Heart left ventricle (tissue), 16 donors: ENCODE measurements at places on chromosomes 13 and 19.
A peak's percentile ranks its signal among the peaks of the same experiment; 100 is the strongest.

GRCh38 chr19:3516675-3517207 lies 10.6 kb downstream of the FZR1 start:
- no peak overlapping the region for H3K27ac ChIP-seq
- peaks cover 8% of the 10 kb centered on the region for H3K36me3 ChIP-seq
- peaks cover 11% of the 10 kb centered on the region for H3K4me1 ChIP-seq
- no peak for DNase-seq
- no peak overlapping the region for H3K4me3 ChIP-seq

DNA sequence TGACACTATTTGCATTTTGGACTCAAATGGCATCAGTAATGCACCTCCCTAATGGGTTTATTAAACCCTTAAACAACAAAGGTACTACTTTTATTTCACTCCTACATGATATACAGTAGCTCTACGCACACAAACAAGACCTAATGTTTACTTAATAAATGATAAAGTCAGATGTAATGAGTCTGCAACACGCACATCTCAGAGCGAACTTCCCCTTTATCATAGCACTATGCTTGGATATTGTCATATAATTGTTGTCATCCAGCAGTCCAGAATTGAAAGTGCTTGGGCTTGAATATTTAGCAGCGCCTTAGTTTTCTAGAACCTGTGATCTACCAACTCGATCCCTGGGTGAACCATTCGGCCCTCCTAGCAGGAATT lies 772 bp downstream of the PARP4 start:
- H3K36me3 ChIP-seq, result no peaks in the 10 kb centered on the region
- DNase-seq, result no peak
- peak overlapping the region; percentile 79 for H3K4me3 ChIP-seq
- no peaks in the 10 kb centered on the region for H3K27me3 ChIP-seq

- peaks cover 19% of the 10 kb centered on the region for H3K4me1 ChIP-seq
- H3K4me3 ChIP-seq, result no peak overlapping the region
- no peak for DNase-seq
- no peak overlapping the region for H3K27ac ChIP-seq
These were observed 2.7 kb downstream of the SIPA1L3 start for GRCh38 chr19:37909661-37910199.

- H3K4me3 ChIP-seq, result no peak overlapping the region
- H3K27me3 ChIP-seq, result no peaks in the 10 kb centered on the region
- H3K36me3 ChIP-seq, result no peaks in the 10 kb centered on the region
- DNase-seq, result no peak
These were observed 417.4 kb downstream of the EFNB2 start for GRCh38 chr13:106118050-106118449.

- peaks cover 22% of the 10 kb centered on the region for H3K4me1 ChIP-seq
- H3K27ac ChIP-seq, result no peak overlapping the region
- H3K36me3 ChIP-seq, result peaks cover 83% of the 10 kb centered on the region
- DNase-seq, result peak; percentile 15
- no peaks in the 10 kb centered on the region for H3K27me3 ChIP-seq
- H3K4me3 ChIP-seq, result no peak overlapping the region
These were observed 172.4 kb downstream of the KDM4B start for GRCh38 chr19:5141129-5141849.

- H3K4me1 ChIP-seq, result no peaks in the 10 kb centered on the region
- no peak overlapping the region for H3K4me3 ChIP-seq
- DNase-seq, result no peak
- H3K27ac ChIP-seq, result no peak overlapping the region
These were observed 6.3 kb upstream of the RXFP2 start for GRCh38 chr13:31733066-31733465.

GRCh38 chr13:113954046-113954835 lies 19.6 kb downstream of the C13orf46 start:
- no peaks in the 10 kb centered on the region for H3K27me3 ChIP-seq
- H3K4me3 ChIP-seq, result no peak overlapping the region
- no peaks in the 10 kb centered on the region for H3K36me3 ChIP-seq
- peak; percentile 23 for DNase-seq

DNA sequence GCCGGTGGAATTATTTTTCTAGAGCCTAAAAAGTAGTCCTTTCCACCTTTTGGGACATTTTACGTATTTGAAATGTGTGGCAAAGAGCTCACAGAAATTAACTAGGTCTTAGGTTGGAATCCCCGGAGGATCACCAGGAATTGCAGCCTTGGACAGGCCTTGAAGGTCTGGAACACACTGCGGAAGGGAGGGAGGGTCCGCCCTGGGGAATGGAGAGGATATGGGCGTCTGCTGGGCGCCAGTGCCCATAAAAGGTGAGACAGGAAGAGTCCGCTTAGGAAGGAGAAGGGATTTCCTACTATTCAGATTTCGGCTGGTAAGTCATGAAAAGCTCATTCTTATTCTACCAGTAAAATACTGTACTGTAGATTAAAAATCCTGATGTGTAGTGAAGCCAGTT lies 111.9 kb downstream of the COL4A2 start:
- DNase-seq, result peak; percentile 78
- H3K4me3 ChIP-seq, result no peak overlapping the region
- H3K27ac ChIP-seq, result peak overlapping the region; percentile 48
- H3K27me3 ChIP-seq, result no peaks in the 10 kb centered on the region
- H3K36me3 ChIP-seq, result no peaks in the 10 kb centered on the region

DNA sequence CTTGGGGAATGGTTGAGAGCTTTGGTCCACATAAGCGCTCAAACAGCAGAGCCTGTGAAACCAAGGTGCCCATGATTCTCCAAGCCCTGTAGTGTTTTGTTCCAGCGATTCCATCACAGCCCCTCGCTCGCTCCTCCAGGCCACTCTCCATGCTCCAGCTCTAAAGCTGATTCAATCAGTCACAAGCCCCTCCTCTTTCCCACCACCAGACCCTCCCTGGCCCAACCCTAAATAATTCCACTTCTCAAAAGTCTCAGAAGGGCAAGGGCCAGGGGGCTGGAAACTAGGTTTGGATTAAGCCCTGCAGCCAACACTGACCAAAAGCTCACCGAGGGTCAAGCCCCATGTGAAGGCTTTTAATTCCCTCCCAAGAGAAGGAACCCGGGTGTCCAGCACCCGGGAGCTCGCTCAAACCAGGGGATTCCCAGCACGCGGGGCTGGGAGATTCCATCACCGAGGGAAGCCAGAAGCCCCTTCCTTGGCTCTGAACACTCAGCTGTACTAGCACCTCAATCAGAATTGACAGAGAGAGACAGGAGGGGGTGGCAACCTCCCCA lies 1.5 kb downstream of the ZNF296 start:
- peaks cover 20% of the 10 kb centered on the region for H3K4me1 ChIP-seq
- peaks cover 7% of the 10 kb centered on the region for H3K36me3 ChIP-seq
- H3K4me3 ChIP-seq, result peak overlapping the region; percentile 49
- no peak for DNase-seq
- no peak overlapping the region for H3K27ac ChIP-seq

GRCh38 chr13:94342436-94343242 lies 136.8 kb downstream of the DCT start:
- H3K27me3 ChIP-seq, result no peaks in the 10 kb centered on the region
- H3K4me1 ChIP-seq, result no peaks in the 10 kb centered on the region
- peak overlapping the region; percentile 59 for H3K27ac ChIP-seq

DNA sequence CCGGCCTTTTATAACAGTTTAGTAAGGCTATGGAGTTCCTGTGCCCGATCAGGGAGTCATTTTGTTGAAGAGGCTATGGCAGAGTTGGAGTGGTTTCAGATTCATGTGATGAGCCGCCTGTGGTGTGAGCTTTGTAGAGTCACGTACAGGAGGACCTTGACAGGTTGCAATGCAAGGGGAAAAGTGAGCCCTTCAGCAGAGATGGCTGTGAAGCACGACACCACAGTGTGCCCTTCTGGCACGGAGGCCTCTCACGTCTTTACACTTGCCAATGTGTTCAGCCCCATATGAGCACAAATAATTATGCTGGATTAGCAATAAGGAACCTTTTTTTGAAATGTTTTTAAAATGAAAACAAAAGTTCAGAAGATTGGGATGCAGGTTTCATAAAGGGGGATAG lies 499.8 kb downstream of the LIG4 start:
- H3K4me1 ChIP-seq, result no peaks in the 10 kb centered on the region
- no peak overlapping the region for H3K4me3 ChIP-seq
- H3K27ac ChIP-seq, result no peak overlapping the region
- DNase-seq, result no peak
- no peaks in the 10 kb centered on the region for H3K36me3 ChIP-seq

- H3K27me3 ChIP-seq, result no peaks in the 10 kb centered on the region
- no peak for DNase-seq
- H3K4me3 ChIP-seq, result no peak overlapping the region
- H3K4me1 ChIP-seq, result peaks cover 18% of the 10 kb centered on the region
- peak overlapping the region; percentile 70 for H3K27ac ChIP-seq
- H3K36me3 ChIP-seq, result no peaks in the 10 kb centered on the region
These were observed 65.5 kb downstream of the TBC1D4 start for GRCh38 chr13:75416327-75417011.

- peak overlapping the region; percentile 99 for H3K27ac ChIP-seq
- peak; percentile 86 for DNase-seq
- peak overlapping the region; percentile 40 for H3K4me3 ChIP-seq
- H3K27me3 ChIP-seq, result no peaks in the 10 kb centered on the region
- no peaks in the 10 kb centered on the region for H3K36me3 ChIP-seq
These were observed 25.8 kb upstream of the NANOS3 start for GRCh38 chr19:13850910-13851733.

- no peak overlapping the region for H3K27ac ChIP-seq
- H3K4me3 ChIP-seq, result no peak overlapping the region
- peaks cover 7% of the 10 kb centered on the region for H3K27me3 ChIP-seq
These were observed 904 bp upstream of the SIGLEC9 start for GRCh38 chr19:51123802-51124201.

GRCh38 chr13:98451676-98452470 lies 125.0 kb downstream of the STK24 start:
- no peaks in the 10 kb centered on the region for H3K27me3 ChIP-seq
- H3K27ac ChIP-seq, result no peak overlapping the region
- no peak overlapping the region for H3K4me3 ChIP-seq
- H3K4me1 ChIP-seq, result peaks cover 63% of the 10 kb centered on the region

DNA sequence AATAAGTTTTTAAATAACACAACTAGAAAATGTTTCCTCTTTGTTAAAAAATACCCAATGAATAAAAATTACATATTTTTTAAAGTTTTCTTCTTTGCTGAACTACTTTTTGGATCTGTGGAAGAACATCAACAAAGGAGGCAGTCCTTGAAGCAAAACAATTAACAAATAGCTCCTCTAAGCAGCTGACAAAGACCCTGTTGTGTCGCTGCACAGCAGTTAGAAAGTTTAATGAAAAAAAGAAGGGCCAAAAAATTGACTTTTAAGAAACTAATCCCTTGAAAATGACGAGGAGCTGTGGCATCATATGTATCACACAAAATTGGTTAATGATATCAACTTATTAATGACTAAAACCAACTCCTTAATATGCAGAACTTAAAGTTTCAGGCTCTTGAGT lies 72.1 kb downstream of the SLITRK1 start:
- no peak for DNase-seq
- H3K4me3 ChIP-seq, result no peak overlapping the region
- no peaks in the 10 kb centered on the region for H3K4me1 ChIP-seq
- no peaks in the 10 kb centered on the region for H3K27me3 ChIP-seq
- H3K27ac ChIP-seq, result no peak overlapping the region

DNA sequence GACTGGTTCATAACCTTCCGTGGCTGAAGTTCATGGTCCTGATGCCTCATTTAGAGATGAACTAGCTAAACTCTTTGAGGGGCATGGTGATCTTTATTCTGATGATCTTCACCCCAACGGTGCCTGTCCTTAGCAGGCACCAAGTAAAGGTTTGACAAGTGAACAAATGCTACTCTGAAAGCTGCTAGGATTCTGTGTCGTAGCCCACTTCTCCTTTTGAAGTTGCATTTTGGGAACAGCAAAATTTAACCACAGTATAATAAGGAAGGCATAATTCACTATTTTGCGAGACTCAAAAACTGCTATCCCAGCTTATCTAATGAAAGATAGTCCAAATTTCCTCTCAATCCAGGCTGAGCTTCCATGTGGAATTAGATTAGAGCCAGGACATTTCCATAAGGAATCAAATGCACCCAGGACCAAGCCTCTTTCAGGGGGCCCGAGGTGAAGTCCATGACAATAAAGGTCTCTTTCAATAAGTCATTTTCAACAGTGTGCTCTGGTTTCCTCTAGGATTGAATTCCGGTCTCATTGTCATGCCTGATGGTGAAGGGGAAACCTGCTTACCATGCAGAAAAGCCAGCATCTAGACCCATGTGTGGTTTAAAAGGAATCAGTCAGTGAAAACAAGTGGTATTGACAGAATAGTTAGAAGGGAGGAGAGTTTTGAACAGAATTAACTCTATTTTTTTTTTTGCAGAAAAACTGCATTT lies 23.1 kb downstream of the SIAH3 start:
- no peak for DNase-seq
- H3K27ac ChIP-seq, result no peak overlapping the region
- no peak overlapping the region for H3K4me3 ChIP-seq
- no peaks in the 10 kb centered on the region for H3K27me3 ChIP-seq

DNA sequence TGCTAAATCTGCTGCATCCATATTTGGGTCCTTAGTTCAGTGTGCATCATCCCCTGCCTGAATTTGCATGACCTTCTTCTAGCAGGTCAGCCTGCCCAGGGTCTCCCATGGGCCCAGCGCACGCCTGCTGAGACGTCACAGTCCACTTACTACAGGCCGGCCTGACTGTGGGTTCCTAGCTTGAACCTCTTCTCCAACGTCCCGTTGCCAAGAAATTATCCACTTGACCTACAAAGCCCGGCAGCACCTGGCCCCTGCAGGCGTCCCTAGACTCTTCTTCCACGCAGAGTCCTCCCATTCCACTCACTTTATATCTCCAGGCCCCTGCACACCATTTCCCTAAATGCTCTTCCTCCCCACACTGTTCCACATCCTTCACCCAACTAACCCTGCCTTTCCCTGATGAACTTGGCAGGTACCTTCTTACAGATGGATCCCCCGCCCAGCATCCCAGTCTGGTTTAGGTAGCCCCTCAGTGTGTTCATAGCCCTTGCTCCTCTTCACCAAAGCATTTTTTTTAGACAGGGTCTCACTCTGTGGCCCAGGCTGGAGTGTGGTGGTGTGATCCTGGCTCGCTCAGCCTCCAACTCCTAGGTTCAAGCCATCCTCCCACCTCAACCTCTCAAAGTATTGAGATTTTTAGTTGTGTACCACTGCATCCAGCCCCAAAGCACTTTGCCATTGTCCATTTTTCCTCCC lies 155.0 kb upstream of the SOX1 start:
- H3K27ac ChIP-seq, result no peak overlapping the region
- no peak overlapping the region for H3K4me3 ChIP-seq
- DNase-seq, result no peak
- no peaks in the 10 kb centered on the region for H3K4me1 ChIP-seq

DNA sequence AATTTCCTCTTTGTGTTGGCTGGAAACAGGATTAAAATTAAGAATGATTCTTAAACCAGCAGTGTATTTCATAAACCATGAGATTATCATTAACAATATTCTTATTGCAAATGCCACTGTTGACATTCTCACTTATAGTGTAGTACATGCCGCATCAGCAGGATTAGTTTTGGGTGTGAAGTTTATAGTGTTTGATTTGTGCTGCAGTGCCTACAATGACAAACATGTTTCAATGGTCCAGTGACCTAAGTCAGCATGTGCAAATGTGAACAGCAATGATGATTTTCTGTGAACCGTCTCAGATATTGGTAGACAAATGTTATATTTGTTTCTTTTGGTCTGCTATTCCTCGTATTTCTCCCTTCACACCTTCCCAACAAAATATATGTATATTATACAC lies 49.8 kb upstream of the TDRD3 start:
- no peaks in the 10 kb centered on the region for H3K27me3 ChIP-seq
- H3K4me1 ChIP-seq, result no peaks in the 10 kb centered on the region
- no peak overlapping the region for H3K27ac ChIP-seq
- H3K4me3 ChIP-seq, result no peak overlapping the region
- no peak for DNase-seq

GRCh38 chr19:29837448-29837981 lies 25.7 kb downstream of the CCNE1 start:
- H3K36me3 ChIP-seq, result no peaks in the 10 kb centered on the region
- no peak overlapping the region for H3K27ac ChIP-seq
- H3K27me3 ChIP-seq, result no peaks in the 10 kb centered on the region
- H3K4me1 ChIP-seq, result no peaks in the 10 kb centered on the region
- no peak for DNase-seq
